ENCODE measurements at places on chromosomes 2 and 18.

DNA sequence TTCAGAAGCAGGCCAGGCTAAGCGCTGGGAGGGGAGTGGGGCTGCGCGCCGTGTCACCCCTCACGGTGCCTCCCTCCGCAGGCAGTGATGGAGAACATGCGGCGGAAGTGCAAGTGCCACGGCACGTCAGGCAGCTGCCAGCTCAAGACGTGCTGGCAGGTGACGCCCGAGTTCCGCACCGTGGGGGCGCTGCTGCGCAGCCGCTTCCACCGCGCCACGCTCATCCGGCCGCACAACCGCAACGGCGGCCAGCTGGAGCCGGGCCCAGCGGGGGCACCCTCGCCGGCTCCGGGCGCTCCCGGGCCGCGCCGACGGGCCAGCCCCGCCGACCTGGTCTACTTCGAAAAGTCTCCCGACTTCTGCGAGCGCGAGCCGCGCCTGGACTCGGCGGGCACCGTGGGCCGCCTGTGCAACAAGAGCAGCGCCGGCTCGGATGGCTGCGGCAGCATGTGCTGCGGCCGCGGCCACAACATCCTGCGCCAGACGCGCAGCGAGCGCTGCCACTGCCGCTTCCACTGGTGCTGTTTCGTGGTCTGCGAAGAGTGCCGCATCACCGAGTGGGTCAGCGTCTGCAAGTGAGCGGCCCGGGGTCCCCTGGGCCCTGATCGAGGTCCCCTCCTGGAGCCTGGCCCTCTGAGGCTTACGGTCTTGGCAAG lies 12.2 kb downstream of the WNT10A start:
- DNase-seq: peak; percentile 54

DNA sequence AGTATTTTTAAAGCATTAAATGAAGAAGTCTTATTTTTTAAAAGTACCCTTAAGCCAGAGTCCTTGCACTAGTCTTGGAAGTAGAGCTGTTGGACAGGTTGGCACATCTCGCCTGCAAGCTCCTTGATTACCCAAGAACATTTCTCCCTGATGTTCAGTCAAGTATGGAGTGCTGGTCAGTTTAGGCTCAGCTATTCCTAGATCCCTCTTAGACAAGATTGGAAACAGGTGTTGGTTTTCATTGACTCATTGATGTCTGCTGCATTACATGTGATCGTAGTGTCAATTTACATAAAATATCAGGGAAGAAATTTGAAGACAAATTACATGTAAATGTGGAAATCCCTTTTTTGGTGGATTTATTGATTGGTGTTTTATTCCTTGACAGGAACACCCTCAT lies 170.4 kb downstream of the ZNF407 start:
- no peak for DNase-seq

- DNase-seq: no peak
Measured at GRCh38 chr2:112712903-112713584, 7.8 kb upstream of the NT5DC4 start.

DNA sequence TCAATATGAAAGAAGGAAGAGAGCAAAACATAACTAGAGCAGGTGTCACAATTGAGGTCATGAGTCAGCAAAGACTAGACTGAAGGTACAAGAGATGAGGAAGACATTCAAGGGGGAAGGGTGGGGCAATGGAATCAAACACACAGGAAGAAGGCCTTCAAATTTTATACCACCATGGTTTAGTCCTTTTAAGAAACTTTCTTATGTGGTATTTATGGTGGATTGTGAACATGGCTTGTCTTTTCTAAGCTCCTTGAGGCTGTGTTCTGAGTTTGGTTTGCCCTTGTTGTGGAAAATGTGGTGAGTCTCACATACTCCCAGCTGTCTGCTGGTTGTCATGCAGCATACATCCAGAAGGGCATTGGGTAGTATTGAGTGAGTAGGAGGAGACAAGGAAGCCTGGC lies 62.1 kb downstream of the NABP1 start:
- no peak for DNase-seq

DNA sequence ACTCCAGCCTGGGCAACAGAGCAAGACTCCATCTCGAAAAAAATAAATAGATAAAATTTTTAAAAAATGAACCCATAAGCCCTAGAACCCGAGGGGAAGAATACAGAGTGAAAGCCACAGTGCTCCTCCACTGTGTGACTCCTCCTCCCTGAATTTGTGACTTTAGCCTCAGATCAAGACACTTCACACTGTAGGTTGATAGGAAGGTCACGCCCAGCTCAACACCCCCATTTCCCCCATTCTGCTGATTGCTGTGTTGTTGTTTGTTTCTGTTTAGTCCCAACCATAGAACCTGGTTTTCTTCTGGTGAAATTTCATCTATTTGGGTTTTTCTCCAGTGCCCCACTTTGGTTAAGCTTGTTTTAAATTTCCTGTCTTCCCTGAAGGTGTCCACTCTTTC lies 102.2 kb downstream of the VIT start:
- no peak for DNase-seq

GRCh38 chr2:229852565-229852964 lies 69.2 kb downstream of the TRIP12 start:
- no peak for DNase-seq

GRCh38 chr18:36392164-36392978 lies 94.9 kb downstream of the FHOD3 start:
- DNase-seq: no peak

DNA sequence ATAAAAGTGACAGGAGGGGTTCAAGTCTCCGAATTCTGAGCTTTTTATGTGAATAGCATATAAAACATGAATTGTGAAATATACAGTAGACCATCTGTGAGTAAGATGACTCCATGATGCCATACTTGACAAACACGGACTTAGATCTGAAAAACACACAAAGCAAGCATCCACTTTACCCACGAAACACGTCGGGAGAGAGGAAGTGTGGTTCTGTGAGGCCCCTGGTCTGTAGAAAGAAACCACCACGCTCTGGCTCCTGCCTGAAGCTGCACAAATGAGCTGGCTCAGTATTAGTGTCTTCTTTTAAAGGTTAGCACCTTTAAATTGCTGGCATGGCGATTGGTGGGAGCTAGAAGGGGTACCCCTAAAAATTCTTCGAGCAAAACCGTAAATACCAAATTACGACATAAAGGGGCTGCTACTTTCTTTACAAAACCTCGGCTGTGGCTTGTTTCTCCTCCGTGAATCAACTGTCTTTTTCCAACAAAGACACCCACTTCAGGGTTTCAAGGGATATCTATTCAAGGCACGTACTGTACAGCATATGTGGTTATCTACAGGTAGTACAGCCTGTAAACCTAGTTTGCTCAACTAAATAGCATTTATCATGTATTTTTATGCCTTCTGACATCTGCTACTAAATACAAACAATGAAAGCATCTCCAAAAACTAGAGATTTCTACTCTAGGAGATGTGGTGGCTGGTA lies 70.9 kb downstream of the AFF3 start:
- DNase-seq: no peak

DNA sequence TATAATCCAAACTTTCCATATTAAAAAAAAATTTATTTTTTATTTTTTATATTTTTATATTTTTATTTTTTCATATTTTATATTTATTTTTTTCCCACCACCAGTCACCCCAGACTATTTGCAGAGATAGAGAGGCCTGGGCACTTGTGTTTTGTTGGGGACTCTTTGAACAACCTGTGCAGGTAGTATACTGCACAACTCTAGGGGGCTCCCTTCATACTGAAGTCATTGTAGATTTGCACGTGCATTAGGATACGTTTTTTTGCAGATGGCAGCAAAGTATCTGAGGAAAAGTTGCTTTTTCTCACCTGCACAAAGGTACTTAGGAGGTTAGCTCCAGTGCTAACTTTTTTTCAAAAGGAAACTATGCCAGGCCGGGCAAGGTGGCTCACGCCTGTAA lies 73.9 kb upstream of the TANC1 start:
- no peak for DNase-seq

DNA sequence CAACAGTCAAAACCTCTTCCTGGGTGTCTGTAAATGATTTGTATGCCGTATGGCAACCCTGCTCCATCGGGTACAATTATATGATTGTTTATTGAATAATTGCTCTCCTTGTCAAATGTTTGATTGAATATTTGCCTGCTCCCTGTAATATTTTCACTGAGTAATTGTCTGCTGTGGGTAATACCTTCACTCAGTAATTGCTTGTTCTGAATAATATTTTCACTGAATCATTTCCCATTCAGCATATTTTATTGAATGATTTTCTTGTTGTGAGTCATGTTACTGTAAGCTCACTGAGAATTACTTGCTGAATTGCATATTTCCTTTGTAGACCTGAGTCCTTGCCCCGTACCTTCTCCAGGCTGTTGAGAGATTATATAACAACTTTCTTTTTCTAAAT lies 535.2 kb downstream of the METTL4 start:
- no peak for DNase-seq

DNA sequence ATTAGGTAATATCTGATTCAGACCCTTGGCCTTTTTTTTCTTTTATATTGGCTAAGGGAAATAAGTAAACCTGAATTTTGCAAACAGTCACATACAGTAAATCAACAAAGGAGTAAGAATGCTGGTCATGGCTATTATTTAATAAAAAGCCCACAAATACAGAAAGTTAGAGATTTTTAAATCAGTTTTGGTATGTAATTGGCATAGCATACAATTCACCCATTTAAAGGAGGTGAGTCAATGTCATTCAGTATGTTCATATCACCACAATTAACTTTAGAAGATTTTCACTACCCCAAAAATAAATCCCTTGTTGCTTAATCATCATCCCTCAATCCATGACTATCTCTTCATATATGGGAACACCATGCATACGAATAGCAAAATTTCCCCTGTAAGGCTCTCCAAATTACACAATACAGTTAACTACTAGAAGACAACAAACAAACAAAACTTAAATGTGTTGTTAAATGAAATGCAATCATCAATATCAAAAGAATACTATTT lies 45.9 kb upstream of the NYAP2 start:
- no peak for DNase-seq

GRCh38 chr2:97688062-97688827 lies 18.7 kb downstream of the C2orf92 start:
- no peak for DNase-seq

GRCh38 chr2:231181860-231182512 lies 16.4 kb upstream of the ARMC9 start:
- no peak for DNase-seq

GRCh38 chr2:192047315-192048107 lies 147.2 kb downstream of the TMEFF2 start:
- DNase-seq: no peak

- no peak for DNase-seq
Measured at GRCh38 chr18:50734342-50734741, 85.5 kb downstream of the MRO start.

DNA sequence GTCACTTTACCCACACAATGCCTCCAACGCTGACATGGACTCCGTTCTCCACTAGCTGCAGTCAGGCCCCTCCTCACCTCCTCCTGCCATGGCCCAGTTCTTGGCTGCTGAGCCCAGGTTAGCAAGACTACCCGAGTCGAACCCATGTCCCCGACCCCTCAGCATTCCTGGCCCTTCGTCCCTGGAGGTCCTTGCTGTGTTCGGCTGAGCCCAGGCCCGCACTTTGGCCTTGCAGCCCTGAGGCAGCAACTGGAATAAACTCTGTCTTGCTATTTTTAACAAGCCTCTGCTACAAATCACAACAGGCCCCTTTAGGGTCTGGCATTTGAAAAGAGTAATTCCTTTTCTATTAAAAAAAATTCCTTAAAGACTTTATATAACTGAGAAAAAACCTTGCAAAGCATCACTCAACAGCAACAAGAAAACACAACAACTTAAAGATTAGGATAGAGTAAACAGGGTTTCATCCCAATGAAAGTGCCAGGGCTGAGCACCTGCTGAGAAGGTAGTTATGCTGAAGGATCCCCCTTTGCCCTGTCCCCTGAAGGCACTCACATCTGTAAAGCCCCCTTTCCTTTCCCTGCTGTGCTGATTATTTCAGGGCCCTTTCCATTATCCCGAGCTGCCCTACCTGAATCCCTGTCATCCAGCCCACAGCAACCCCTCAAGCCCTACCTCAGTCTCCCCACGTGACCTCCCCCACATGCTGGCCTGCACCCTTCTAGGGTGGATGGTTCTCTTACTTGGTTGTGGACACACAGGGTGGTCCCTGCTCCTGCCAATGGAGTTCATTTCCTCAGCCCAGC lies 120.0 kb upstream of the SNTG2 start:
- DNase-seq: no peak

DNA sequence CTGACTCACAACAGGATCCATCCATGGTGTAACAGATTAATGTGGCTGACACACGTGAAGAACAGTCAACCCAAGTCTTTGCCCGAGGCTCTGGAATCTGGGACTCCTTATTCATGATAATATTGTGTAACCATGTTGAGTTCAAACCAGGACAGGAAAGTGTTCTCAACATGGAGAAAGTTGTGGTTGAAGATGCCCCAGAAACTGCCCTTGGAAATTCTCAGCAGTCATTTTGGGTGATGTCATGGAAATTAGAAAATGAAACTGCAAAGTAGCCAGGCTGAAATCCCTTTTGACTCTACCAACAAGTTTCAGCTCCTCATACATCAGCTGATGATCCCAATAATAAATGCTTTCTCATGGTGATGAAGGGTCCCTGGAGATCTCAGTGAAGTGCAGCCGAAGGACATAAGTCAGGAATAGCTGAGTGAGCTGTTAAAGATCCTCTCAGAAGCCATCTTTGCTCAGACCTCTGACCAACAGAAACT lies 307.7 kb downstream of the TNS1 start:
- DNase-seq: no peak

DNA sequence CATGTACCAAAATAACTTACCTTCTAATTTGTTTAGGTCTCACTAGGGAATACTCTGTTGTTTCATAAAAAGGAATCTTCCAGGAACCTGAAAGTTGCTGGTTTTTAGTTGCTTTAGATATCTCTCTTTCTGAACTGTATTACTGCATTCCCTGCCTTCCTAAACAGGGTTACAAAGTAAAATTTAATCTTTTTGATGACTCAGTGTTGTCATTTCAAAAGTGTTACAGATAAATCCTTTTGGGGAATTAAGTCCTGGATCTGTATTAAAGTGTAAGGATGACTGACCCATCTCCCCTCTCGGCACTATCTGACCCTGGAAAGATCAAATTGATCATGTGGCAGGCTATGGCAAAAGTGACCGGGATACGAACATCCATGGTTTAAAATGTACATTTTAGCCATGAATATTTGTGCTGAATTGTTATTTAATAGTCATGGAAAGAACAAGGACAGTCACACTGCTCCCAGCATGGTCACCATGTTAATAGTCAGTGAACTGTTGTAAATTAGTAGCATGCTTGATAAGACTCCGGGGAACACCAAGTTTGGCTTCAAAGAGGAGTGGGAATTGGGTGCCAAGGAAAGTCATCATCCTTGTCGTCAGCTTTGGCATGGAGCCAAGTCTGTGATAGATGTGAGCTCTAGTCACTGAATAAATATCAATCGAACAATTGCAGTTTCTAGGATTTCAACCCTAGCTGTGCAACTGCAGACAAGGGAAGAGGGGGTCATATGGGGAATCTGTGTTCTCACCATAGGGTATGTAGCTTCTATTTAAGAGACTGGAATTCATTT lies 4.2 kb downstream of the PLEKHA3 start:
- peak; percentile 26 for DNase-seq

- DNase-seq: no peak
Measured at GRCh38 chr18:9535430-9535991, 60.2 kb downstream of the RALBP1 start.

- DNase-seq: no peak
Measured at GRCh38 chr18:50107468-50107977, 87.4 kb downstream of the MYO5B start.
